ENCODE measurements at places on chromosomes 6 and 20.
A peak's percentile ranks its signal among the peaks of the same experiment; 100 is the strongest.

DNA sequence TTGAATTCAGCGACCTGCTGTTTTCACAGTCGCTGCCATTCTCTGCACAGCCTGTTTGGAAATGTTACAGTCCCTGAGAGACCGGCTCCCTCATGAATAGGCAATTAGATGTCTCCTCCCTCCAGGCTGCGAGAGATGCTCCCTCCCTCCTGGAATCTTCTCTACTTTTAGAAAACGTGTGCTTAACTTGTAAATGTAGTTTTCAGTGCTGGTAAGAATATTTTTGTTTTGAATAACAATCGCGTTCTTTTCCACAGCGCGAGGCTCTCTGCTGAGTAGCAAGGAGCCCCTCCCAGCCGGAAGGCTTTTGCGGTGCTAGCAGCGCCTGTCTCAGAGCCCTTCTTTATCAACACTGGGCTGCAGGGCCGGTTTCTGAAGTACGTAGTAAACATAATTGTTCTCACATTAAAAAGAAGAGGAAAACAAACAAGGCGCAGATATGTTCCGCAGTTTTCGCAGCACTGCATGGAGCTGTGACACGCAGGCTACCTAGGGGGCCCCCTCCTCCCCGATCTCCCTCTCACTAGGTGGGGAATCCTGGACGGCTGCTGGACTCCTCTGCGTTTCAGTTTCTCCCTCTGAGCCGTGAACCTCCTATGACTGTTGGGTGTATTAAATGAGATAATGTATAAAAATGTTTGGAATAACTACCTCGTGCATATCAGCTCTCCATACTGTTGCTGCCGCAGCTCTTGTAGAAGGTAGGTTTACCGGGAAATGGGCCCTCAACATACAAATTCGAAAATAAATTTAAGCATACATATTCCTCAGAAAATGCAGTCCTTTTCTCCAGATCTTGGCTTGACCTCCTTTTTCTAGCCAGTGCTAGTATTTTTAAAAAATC is 79.0 kb upstream of the SPACA1 start:
- no peak for DNase-seq

DNA sequence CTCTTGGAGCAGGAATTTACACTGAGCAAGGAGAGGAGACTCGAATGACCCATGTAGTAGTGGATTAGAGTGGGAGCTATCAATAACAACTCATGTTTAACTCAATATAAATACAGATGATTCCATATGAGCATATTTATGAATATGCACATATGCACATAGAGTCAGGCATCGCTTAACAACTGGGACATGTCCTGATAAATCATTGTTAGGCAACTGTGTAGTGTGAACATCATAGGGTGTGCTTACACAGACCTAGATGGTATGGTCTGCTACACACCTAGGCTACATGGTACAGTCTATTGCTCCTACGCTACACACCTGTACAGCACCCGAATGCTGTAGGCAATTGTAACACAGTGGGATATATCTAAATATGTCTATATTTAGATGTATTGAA is 75.9 kb upstream of the RALGAPA2 start:
- no peak for DNase-seq

- DNase-seq: peak; percentile 85
Measured at GRCh38 chr20:45969712-45970634, 2.0 kb downstream of the ZNF335 start.

DNA sequence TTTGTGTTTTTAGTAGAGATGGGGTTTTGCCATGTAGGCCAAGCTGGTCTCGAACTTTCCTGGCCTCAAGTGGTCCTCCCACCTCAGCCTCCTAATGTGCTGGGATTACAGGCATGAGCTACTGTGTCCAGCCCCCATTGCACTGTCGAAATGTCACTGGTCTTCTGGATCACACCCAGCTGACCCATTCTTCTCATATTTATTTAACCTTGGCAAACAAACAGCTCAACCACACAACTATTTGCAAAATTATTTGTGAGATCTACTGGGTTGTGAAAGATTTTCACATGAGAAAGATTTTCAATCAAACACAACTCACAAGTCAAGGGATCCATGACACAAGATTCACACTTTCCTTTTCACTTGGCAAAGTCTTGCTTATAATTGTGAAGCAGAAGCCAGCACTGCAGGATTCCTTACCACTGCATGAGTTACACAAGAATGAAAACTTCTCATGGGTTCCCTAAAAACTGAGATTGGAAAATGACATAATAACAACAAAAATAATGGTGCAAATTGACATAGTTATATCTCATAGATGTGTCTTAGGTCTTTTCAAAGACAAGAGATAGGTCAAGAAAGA is 2.0 kb upstream of the CST9L start:
- no peak for DNase-seq

Data from NB4 (cell line).